Activated naive CD8-positive, alpha-beta T cell treated with anti-CD3 and anti-CD28 coated beads for 36 hours (primary cell): ENCODE measurements at places on chromosomes 7 and 10. TPM values are rescaled to one million over a fixed set of nuclear protein-coding genes. Genes with fewer than 3 reads are reported as not detected.

DNA sequence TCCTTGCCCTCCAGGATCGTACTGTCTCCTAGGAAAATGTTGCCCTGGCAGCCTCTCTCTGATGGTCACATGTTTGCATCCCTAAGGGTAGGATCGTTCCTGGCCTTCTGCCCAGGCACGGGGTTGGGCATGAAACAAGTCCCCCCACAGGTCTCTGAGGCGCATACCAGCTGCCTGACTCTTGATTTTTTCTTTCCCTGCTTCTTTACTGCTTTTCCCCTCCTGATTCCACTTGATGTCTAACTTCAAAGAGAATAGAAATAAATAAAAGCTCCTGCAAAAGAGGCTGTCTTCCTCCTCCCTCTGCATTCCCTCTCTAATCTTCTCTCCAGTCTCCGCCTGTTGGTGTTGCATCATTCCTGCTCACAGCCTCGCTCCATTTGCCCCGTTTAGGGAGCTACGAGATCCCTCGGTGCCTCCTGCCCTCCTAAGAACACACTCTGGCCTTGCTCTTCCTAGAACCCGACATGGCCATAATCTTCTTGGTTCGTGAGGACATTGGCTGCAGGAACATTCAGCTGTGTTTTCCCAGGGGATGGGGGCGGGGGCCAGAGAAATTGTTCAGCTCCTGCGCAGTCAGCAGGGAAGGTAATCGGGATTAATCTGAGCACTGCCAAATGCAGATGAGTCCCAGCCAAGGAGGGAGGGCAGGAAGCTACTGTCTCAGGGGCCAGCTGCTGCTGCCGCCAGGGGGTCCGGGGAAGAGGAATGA is 26.0 kb downstream of the LEP start:
- no peak overlapping the region for H3K27ac ChIP-seq
- peaks cover 5% of the 10 kb centered on the region for H3K4me1 ChIP-seq
- peaks cover 52% of the 10 kb centered on the region for H3K27me3 ChIP-seq

- peak; percentile 80 for DNase-seq
- H3K27ac ChIP-seq, result no peak overlapping the region
- H3K4me3 ChIP-seq, result peak overlapping the region; percentile 53
- peaks cover 11% of the 10 kb centered on the region for H3K4me1 ChIP-seq
- peaks cover 17% of the 10 kb centered on the region for H3K27me3 ChIP-seq
- H3K36me3 ChIP-seq, result no peaks in the 10 kb centered on the region
These were observed 73.9 kb downstream of the CXCL12 start for GRCh38 chr10:44310762-44311562.

DNA sequence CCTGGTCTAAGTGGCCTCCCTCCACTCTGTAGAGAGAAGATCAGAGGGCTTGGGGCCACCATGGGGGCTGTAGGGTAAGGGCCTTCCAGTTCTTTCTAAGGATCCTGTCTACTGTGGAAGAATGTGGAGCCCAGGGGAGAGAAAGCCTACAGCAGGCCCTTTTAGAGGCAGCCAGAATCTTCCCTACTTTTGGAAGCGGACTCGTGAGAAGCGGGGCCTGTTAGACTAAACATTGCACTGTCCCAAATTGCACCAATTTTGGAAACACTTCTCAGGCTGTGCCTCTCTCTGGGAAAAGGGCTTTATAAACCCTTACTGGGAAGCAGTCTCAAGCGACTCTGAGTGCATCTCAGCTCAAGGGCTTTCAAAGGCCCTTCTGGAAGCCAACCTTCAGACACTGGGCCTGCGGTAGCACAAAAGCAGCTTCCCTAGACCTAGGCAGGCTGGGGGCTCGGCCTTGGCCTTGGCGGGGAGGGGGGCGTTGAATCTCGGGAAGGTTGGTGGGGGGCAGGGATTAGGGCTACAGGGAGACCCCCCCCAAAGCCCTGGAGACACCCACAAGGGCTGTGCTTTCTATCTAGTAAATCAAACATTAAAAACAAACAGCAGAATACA is 298.1 kb downstream of the GFRA1 start:
- no peaks in the 10 kb centered on the region for H3K27me3 ChIP-seq
- no peaks in the 10 kb centered on the region for H3K36me3 ChIP-seq
- no peak overlapping the region for H3K27ac ChIP-seq
- no peak overlapping the region for H3K4me3 ChIP-seq
- no peaks in the 10 kb centered on the region for H3K4me1 ChIP-seq

GJD4 gene
- total RNA-seq, result not detected

- peaks cover 66% of the 10 kb centered on the region for H3K36me3 ChIP-seq
- H3K4me3 ChIP-seq, result peak overlapping the region; percentile 98
- H3K27me3 ChIP-seq, result peaks cover 4% of the 10 kb centered on the region
- H3K4me1 ChIP-seq, result peaks cover 42% of the 10 kb centered on the region
- peak overlapping the region; percentile 100 for H3K27ac ChIP-seq
These were observed 365 bp downstream of the YME1L1 start for GRCh38 chr10:27153845-27154193.

DNA sequence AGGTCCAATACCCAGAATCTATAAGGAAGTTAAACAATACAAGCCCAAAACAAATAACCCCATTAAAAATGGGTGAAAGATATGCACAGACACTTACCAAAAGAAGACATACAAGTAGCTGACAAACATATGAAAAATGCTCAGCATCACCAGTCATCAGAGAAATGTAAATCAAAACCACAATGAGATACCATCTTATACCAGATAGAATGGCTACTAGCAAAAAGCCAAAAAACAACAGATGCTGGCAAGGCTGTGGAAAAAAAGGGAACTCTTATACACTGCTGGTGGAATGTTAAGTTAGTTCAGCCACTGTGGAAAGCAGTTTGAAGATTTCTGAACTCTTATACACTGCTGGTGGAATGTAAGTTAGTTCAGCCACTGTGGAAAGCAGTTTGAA is 331.1 kb downstream of the KIF20B start:
- no peaks in the 10 kb centered on the region for H3K36me3 ChIP-seq
- H3K4me1 ChIP-seq, result no peaks in the 10 kb centered on the region
- DNase-seq, result no peak
- H3K27ac ChIP-seq, result no peak overlapping the region
- H3K27me3 ChIP-seq, result peaks cover 5% of the 10 kb centered on the region

LRIT1 gene
- not detected for total RNA-seq

- H3K36me3 ChIP-seq, result no peaks in the 10 kb centered on the region
- DNase-seq, result no peak
- H3K27me3 ChIP-seq, result no peaks in the 10 kb centered on the region
- no peak overlapping the region for H3K27ac ChIP-seq
- no peaks in the 10 kb centered on the region for H3K4me1 ChIP-seq
These were observed 338.4 kb downstream of the GALNT17 start for GRCh38 chr7:71470326-71470725.

RAMP3 gene
- total RNA-seq, result not detected

DNA sequence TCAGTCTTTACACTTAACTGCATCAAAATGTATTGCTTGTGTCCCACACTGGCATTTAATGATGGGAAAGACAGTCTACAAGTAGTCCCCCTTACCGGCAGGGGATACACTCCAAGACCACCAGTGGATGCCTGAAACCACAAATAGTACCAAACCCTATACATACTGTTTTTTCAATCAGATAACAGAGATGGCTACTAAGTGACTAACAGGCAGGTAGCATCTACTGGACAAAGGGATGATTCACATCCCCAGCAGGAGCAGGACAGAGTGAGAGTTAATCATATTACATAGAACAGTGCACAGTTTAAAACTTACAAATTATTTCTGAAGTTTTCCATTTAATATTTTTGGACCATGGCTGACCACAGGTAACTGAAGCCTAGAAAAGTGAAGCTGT is 13.2 kb downstream of the TMEM243 start:
- no peak overlapping the region for H3K4me3 ChIP-seq
- no peak overlapping the region for H3K27ac ChIP-seq
- no peak for DNase-seq
- H3K4me1 ChIP-seq, result peaks cover 67% of the 10 kb centered on the region

DNA sequence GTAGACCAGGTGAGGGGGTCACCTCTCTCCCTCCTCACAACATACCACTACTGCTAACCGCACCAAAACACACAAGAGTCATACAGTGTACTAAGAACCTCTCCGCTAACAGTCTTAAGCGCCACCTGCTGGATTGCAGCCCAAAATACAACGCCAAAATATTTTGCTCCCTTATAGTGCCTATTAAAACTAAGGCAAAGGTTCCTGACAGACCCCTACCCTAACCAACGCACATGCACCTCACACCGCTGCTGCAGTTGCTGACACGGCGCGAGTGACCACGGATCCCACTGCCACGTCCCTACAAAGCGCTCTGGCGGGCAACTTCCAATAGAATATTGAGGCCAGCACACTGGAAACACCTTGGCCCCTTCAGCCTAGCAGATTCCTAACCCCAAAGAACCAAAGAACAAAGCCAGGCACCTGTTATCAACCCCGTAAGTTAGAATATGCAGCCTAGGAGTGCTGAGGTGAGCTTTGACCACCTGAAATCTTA is 563.6 kb upstream of the SEMA3D start:
- no peak for DNase-seq
- H3K4me3 ChIP-seq, result no peak overlapping the region
- H3K36me3 ChIP-seq, result no peaks in the 10 kb centered on the region
- no peak overlapping the region for H3K27ac ChIP-seq
- no peaks in the 10 kb centered on the region for H3K27me3 ChIP-seq

IFIT1B gene
- total RNA-seq, result not detected

DNA sequence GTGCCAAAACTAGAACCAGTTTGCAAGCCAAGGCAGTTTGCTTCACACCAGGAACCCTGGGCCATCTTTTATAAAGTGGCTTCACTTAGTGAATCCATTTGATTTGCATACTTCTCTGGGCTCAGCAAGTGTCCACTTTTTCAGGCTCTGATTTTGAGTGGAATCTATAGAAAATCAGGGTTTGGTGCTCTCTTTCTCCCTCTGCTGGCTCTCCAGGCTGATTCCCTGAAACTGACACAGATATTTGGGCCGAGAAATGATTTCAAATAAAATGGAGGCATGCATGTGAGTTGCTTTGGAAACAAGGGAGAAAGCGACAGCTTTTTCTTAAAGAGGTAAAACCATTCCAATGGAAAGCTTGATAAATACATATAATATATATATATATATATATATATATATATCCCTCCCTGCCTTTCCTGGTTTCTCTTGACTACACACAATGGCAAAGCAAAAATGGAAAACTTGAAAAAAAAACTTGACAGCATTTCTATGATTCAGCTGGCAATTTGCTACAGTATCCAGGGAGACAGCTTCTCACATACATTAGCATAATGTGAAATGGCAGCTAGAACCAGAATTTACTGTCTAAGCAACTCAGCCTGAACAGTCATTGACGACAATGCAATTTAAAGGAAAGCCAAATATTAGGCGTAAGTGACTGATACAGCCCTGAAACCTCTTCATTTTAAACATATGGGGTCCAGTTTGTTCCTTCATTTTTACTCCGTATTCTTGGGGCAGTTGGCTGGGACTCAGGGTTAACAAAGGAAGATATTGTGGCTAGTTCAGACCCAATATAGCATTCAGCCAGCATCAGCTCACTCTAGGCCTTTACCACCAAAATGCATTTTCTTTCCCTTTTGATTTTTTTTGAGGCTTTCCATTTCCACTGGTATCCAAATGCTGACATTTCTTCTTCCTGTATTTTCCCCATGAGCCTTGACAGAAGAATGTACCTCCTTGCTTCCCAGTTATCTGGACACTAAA is 188.5 kb downstream of the TMEM178B start:
- H3K27ac ChIP-seq, result no peak overlapping the region
- peaks cover 3% of the 10 kb centered on the region for H3K36me3 ChIP-seq
- peaks cover 23% of the 10 kb centered on the region for H3K27me3 ChIP-seq
- no peak overlapping the region for H3K4me3 ChIP-seq

MCM10 gene
- 89.3 TPM for total RNA-seq

- DNase-seq, result no peak
- H3K27me3 ChIP-seq, result no peaks in the 10 kb centered on the region
- no peak overlapping the region for H3K27ac ChIP-seq
- H3K4me3 ChIP-seq, result peak overlapping the region; percentile 51
- peaks cover 56% of the 10 kb centered on the region for H3K4me1 ChIP-seq
- peaks cover 40% of the 10 kb centered on the region for H3K36me3 ChIP-seq
These were observed 2.7 kb downstream of the SP4 start for GRCh38 chr7:21430575-21430954.

DNA sequence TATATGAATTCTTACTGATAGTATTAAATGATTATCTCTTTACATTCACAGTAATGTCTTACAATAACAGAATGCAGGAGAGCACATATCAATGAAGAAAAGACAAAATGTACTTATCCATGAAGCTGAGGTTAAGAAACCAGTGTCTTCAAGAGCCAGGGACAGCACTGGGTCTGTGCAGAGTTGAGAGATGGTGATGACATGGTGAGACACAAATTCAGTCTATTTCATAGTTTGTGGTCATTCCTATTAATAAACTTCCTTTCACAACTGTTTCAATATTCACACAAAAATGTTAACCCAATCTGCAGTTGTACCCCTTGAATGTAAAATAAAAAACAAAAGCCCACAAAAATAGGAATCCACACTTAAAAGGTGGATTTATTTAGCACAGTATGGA is 5.3 kb upstream of the MAGI2 start:
- peaks cover 25% of the 10 kb centered on the region for H3K27me3 ChIP-seq
- no peak overlapping the region for H3K27ac ChIP-seq
- no peaks in the 10 kb centered on the region for H3K36me3 ChIP-seq
- peaks cover 7% of the 10 kb centered on the region for H3K4me1 ChIP-seq

AMPH gene
- not detected for total RNA-seq

DNA sequence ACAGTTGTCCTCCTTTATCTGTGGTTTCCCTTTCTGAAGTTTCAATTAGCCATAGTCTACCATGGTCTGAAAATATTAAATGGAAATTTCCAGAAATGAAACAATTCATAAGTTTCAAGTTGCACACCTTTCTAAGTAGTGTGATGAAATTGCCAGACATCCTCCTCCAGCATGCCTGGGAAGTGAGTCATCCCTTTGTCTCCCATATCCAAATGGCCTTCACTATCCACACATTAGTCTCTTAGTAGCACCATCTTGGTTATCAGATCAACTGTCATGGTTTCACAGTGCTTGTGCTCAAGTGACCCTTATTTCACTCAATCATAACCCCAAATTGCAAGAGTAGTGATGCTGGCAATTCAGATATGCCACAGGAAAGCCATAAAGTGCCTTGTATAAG is 83.4 kb upstream of the PPP1R9A start:
- H3K27me3 ChIP-seq, result no peaks in the 10 kb centered on the region
- no peak overlapping the region for H3K27ac ChIP-seq
- DNase-seq, result no peak
- no peaks in the 10 kb centered on the region for H3K4me1 ChIP-seq

NUTM2E gene
- not detected for total RNA-seq
